ENCODE measurements at places on chromosomes 12 and 14.
A peak's percentile ranks its signal among the peaks of the same experiment; 100 is the strongest.

DNA sequence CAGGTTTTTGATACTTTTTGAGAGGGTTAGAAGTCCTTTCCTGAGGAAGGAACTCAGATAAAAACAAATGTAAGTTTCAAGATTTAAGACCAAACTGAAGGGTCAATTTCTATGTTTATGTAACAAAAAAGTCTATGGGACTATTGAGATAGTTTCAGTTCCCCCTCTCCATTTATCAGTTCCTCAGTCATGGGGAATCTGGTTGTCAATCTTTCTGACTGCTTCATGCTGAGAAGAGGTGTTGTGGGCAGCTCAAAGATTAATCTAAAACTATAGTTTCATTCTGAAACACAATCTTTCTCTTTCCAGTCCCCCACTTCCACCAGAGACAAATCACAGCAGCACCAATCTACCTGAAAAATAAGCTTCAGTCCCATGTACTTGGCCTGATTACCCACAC is 93.7 kb downstream of the KCNMB4 start:
- no peak for DNase-seq

GRCh38 chr14:30143627-30144026 is 216.0 kb upstream of the PRKD1 start:
- no peak for DNase-seq

DNA sequence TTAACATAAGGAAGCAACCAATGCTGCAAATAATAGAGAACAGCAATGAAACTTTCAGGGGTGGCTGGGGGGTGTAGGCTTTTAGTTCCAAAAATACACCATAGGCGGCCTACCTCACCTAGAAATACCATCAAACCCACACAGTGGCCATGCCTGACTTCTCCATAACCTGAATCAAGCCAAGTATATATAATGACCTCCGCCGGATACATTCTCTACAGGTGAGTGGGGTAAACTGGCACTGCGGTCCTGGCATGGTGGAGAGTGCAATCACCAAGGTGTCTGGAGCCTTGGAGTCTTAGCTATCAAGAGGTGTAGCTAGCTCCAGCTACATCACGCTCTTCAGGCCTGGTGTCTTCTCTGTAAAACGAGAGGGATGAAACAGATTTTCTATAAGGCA is 1.2 kb downstream of the ZBTB25 start:
- DNase-seq = no peak

DNA sequence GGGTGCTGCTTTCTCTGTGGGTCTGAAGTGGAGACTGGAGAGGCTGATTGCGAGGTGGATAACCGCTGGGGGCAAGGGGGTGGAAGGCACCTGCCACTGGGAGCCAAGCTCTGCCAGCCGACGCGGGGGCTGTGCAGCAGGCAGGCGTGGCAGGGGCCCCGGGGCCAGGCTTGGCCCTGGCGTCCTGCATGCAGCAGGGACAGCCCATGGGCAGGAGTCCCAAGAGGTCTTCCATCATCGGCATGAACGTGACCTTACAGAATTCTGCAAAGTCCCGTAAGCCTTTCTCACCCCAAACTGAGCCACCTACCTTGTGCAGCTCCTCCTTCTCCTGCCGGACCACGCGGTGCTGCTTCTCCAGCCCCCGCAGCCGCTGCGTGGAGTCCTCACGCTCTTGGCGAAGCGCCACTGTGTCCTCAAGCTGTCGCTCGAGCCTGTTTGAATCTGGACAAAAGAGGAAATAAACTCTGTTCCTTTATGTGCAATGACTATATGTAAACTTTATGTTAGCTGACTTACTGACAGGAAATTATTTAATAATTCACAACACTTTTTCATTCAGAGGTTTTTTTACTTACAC is 51.3 kb downstream of the AMN start:
- DNase-seq = no peak

DNA sequence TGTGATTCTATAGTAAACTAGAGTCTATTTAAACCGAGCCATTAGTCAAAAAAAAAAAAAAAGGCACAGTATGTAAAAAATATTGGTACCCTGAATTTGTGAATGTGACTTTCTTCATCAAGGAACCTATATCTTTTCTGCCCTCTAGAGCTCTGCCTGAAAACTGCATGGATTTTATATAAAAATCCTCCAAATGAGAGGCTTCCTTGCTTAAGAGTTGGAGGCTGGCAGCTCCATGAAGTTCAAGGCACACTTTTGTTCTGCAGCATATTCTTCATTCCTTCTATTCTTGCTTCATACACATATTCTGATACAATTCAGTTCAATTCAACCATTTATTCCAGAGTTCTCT is 23.1 kb upstream of the NKX2-8 start:
- DNase-seq = no peak

GRCh38 chr12:3220382-3221321 is 143.5 kb downstream of the TSPAN9 start:
- DNase-seq = no peak

GRCh38 chr14:22563987-22564386 is 25.0 kb downstream of the DAD1 start:
- DNase-seq = no peak

DNA sequence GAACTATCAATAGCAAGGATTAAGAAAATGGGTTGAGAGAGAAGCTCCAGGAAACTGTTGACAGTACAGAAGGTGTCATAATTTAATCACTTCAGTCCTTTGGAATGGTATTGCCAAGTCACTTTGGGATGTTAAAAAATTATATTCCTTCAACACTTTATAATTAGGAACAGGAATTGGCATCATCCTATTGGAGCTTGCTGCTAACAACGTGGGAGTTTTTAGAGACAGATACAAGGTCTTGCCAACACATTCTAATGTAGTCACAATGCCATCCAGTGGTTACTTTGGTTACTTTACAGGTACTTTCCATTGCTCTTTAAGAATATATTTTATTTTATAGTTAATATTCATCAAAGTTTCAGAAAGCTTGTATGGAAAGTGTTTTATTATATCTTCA is 310.1 kb downstream of the SYT1 start:
- peak; percentile 58 for DNase-seq

DNA sequence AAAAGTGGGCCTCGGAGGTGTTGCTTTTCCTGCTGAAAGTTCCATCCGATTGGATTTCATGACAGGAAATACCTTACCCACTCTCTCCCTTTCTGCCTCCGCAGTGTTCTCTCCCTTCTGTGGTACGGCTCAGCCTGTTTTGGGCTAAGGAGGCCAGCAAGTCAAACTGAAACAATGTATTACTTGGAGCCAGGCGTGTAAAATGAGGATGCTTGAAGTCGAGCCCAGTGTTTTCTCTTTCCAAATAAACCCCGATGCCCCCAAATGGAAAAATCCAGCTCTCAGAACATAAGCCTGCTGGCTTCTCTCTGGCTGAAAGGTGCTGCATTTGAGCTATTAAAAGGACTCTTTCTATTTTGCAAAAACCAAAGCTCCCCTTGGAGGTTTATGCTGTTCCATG is 124.7 kb downstream of the ZNF664 start:
- no peak for DNase-seq

GRCh38 chr12:128709660-128710059 is 114.1 kb downstream of the SLC15A4 start:
- DNase-seq = no peak

GRCh38 chr12:121159467-121160307 is 27.0 kb downstream of the P2RX7 start:
- no peak for DNase-seq

GRCh38 chr12:70240673-70241072 is 2.6 kb upstream of the CNOT2 start:
- DNase-seq = no peak

DNA sequence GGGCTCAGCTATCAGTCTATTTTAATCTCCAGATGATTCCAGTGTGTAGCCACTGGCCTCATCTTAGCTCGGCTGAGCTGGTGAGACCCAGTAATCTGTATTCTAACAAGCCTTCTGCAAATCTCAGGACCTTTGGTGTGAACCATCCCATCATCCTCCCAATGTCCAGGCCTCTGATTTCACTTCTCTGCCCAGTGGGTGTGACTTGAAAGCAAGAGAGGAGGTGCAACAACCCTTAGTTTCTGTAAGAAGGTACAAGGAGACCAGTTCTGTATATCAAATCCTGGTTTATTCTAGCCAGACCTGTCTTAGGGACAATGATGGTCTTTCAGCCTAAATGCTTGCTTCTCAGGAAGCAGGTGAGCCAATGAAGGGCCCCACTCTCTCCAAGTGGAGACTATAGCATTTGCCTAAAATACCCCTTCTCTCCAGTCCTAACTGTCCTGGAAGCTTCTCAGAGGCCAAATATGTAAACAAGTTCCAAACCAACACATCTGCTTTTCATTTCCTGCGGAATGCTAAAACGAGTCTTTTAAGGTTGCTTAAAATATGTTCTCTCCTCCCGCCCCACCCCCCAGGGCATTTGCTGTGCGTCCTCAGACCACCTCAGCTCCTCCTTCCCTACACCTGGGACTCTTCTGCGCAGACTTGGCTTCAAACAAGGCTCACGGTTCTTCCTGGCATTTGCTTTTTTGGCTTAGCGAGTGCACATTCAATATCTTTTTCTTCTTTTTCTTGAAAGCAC is 78.4 kb upstream of the FUT8 start:
- DNase-seq = no peak

DNA sequence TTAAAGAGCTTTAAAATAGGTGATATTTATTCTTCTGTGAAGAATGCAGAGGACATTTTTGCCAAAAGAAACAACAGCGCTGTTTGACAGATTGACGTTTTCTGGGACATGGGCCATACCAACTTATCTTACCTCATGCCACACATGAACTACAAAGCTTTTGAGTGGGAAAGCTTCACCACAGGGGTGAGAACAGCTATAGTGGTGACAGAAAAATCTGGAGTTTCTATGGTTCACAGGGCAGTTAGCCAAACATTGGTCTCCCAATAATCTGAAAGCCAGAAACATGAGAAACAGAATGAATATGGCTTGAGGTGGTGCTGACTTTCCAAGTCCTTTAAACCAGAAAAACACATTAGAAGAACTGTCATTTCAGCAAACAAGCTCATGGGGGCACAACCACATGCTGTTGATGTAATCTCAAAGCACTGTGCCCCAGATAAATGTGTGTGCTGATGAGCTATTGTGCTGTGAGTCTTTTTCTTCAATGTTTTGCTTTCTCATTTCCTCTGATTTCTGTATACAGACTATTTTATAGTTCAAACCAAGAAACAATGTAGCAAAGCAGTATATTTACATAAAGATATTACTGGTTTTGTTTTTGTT is 905.4 kb downstream of the SLC16A7 start:
- no peak for DNase-seq

GRCh38 chr12:75101781-75102180 is 107.9 kb downstream of the KCNC2 start:
- no peak for DNase-seq

GRCh38 chr12:11906286-11906935 is 164.3 kb upstream of the BCL2L14 start:
- DNase-seq = no peak

DNA sequence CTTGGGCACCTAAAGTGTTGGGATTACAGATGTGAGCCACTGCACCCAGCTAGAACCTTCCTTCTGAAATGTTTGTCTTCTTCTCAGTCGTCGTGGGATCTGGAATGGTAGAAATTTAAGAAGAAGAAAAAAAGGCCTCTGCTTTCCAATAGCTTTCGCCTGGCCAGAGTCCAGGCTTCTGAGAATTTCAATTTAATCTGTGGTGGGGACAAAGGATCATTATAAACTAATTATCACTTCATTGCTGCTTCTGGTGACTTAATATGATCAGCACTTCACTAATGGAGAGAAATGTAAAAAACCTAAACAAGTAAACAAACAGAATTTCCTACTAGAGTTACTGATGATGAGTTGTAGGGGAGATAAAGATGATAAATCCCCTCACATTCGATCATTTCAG is 51.3 kb downstream of the CFAP251 start:
- no peak for DNase-seq

DNA sequence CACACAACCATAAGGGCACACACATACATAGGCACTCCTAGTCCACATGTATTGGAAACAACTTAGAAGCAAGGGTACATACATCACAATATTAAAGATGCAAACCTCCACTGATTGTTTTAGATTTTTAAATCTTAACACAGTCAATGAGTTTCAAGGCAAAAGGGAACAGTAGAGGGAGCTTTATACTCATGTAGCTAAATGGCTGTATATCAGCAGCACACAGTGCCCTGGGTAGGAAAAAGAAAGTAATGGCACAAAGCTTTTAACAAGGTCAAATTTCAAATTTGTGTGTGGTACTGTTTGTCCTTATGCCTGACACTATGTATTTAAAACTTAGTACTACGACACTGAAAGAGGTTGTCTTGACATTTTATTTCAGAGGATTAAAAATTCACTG is 262.0 kb downstream of the MED13L start:
- peak; percentile 38 for DNase-seq

- no peak for DNase-seq
Measured at GRCh38 chr12:75908961-75909605, 122.5 kb downstream of the PHLDA1 start.

GRCh38 chr12:8088574-8088973 is 6.5 kb downstream of the NECAP1 start:
- DNase-seq = no peak

GRCh38 chr14:90381999-90382451 is 14.8 kb upstream of the CALM1 start:
- DNase-seq = no peak

DNA sequence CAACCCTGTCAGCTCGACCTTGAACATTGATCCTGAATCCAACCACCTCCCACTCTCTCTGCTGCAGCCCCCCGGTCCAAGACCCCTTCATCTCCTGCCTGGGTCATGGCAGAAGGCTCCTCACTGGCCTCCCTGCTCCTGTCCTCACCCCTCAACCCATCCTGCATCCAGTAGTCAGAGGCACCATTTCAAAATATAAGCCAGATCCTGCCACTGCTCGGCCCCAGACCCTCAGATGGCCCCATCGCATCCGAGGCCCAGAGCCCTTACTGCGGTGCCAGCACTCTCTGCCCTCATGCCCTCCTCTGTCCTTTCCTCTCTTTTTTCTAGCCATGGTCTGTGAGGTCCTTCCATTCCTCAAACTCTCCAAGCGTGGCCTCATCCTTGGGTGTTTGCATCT is 34.3 kb upstream of the LHX5 start:
- DNase-seq = no peak

GRCh38 chr12:111085096-111085495 is 164.7 kb upstream of the MYL2 start:
- DNase-seq = no peak

- DNase-seq = no peak
Measured at GRCh38 chr12:105355752-105356151, 25.3 kb downstream of the C12orf75 start.

GRCh38 chr14:86997271-86997670 is 995.7 kb downstream of the GALC start:
- DNase-seq = no peak

- no peak for DNase-seq
Measured at GRCh38 chr12:62400135-62400534, 66.5 kb upstream of the MON2 start.

GRCh38 chr14:94373708-94374107 is 14.7 kb downstream of the SERPINA1 start:
- DNase-seq = peak; percentile 93

- DNase-seq = no peak
Measured at GRCh38 chr12:42677461-42677860, 87.9 kb upstream of the PRICKLE1 start.

GRCh38 chr12:5904441-5904840 is 40.6 kb downstream of the ANO2 start:
- no peak for DNase-seq

GRCh38 chr12:22525426-22525825 is 18.9 kb downstream of the C2CD5 start:
- DNase-seq = peak; percentile 33

- no peak for DNase-seq
Measured at GRCh38 chr12:41073633-41074472, 114.3 kb upstream of the PDZRN4 start.

- no peak for DNase-seq
Measured at GRCh38 chr14:88668448-88669116, 105.7 kb downstream of the ZC3H14 start.

Measured in SW 1271 (cell line).